ENCODE measurements at places on chromosomes 3 and 15.

DNA sequence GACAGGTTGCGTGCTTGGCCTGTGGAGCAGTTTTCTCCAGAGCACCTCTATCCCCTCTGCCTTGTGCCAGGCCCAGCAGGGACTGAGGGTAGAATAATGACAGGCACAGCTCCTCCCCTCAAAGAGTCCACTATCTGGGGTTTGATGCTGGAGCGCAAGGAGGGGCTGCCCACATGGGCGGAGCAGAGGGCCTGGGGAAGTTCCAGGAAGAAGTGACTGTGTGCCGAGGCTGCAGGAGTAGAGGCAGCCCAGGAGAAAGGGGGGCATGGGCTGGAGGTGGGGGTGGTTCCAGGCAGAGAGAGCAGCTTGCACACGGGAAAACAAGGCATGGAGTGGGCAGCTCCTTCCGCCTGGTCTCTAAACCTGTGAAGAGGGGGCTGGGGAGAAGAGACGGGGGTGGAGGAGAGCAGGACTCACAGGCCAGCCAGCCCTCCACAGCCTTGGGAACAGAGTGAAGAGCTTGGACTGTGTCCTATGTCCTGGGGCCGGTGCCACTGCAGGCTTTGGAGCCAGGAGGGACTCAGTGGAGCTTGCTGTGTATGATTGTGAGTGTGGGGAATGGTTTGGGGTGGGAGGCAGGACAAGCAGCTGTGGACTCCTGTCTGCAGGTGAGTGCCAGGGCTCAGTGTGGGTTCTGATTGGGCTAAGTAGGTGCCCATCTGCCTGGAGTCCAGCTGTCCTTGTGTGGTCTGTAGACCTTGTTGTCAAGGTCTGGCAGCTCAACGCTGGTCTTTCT lies 48.1 kb downstream of the APBA2 start:
- DNase-seq, result no peak

DNA sequence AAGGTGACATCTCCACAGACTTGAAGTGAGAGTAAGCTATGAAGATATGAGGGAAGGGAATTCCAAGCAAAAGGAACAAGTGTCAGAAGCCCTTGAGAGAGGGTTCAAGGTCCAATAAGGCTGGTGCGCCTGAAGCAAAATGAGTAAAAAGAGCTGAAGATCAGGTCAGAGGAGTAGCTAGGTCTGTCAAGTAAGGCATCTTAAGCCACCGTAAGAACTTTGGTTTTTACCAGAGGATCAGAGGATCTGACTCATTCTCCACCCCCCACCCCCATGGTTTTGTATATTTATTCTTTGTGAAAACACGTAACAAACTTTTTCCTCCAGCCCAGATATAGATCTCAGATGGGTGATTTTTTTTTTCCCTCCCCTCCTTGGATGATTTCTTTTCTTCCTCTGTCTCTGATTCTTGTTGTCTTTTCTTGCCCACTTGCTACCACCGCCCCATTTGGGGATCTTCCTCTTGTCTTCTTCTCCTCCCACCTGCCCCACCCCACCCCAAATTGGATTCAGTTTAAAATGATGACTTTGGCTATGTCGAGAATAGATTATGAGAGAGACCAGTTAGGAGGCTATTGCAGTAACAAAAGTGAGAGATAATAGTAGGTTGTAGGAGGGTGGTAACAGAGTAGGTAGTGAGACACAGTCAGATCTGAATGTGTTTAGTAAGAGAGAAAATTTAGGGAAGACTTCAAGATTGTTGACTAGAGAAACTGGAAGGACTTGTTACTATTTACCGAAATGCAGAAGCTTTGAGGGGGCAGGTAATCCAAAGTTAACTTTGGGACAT lies 6.1 kb downstream of the TRMT10C start:
- no peak for DNase-seq

GRCh38 chr15:75694241-75695182 lies 18.1 kb downstream of the CSPG4 start:
- DNase-seq, result peak; percentile 86

GRCh38 chr15:52246686-52247431 lies 48.7 kb downstream of the MYO5C start:
- no peak for DNase-seq

DNA sequence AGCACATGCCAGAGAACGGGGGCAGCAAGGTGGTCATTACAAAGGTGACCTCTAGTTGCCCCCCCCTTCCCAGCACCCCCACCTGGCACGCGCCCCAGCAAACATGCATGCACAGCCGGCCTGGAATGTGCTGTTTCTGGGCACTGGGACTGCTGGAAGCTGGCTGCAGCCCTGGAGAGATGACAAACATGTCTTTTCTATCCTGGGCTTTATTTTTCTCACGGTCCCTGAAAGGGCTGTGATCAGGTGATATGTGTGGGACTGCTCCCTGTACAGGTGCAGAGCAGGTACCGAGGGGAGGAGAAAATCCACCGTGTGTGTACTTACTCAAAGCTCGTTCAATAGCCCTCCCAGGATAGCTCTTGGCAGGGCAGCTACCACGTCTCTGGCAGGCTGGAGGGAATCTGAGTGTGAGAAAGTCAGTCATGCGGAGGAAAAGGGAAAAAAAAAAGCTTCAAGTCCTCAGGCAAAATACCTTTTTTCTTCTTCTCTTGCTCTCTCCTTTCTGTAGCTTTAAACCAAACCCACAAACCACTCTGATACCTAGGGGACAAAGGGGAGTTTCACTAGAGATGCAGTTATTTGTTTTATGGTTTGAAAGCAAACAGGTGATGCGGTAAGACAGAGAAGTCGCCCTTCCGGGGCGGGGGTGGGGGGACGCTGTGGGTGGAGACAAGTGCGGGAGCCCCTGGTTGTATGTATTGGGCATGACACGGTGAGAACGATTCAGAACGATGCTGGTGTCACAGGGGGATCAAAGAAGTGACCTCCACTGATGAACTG lies 5.0 kb upstream of the HES1 start:
- DNase-seq, result no peak

DNA sequence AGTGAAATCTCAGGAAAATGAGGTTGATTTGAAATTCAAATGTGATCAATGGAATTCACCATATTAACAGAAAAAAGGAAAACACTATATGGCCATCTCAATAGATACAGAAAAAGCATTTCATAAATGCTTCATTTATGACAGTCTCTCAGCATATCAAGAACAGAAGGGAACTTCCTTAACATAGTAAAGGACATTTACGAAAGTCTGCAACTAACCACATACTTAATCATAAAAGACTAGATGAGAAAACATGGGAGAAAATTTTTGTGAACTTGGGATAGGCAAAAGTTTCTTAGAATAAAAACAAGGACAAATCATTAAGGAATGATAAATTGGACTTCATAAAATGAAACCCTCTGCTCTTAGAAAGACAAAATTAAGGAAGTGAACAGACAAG lies 24.7 kb upstream of the TIPARP start:
- DNase-seq, result no peak

DNA sequence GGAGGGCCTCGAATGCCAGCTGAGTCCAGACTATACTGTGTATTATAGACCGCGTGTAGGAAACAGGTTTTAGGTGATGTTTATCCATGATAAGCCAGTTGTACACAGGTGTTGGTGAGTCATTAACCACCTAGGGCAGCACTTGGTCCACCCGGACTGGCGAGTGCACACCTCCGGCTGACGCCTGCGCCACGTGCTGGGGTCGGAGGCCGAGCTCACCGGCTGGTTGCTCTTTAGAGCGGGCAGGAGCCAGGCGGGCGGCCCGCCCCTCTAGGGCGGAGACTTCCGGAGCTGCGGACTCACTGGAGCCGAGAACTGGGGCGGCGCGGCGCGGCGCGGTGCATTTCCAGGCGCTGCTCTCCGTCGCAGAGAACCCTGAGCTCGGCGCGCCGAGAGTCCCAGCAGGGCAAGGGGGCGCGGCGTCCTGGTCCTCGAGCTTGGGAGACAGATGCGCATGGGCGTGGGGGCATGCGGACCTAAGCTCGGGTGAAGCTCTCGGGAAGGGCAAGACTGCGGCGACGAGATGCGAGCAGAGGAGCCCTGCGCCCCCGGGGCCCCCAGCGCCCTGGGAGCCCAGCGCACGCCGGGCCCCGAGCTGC lies at the start of gene ESYT3:
ESYT3 (plus strand) TSS at position 341 of the 599 bp plus-strand sequence; CDS start at position 524, 183 bp downstream.
- DNase-seq, result peak; percentile 83
